Activated T-helper 1 cell treated with anti-CD3 and anti-CD28 coated beads, Interleukin-2, amount 50 U/mL, for 16 hours (primary cell): ENCODE measurements at places on chromosomes 12 and 14.

GRCh38 chr12:107304588-107305532 is 211.5 kb upstream of the CRY1 start:
- DNase-seq = no peak

GRCh38 chr12:53233671-53234121 is 1.7 kb upstream of the RARG start:
- no peak for DNase-seq

DNA sequence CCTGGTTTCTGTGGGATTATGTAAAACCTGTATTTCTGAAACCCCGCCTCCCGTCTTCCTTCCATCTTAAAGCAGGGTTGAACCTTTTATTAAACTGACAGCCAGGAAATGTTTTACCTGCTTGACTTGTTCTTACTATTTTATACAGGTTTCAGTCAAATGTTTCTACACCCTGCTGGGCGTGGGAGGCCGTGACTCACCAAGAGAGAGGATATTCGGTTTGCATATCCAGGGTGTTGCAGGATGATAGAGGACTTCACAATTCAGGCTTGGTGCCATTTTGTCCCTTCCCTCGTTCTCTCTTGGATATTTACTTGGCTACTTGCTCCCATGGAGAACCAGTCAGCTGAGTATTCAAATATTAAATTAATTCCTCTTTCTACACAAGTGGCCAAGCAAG is 69.7 kb downstream of the ARF6 start:
- DNase-seq = no peak

DNA sequence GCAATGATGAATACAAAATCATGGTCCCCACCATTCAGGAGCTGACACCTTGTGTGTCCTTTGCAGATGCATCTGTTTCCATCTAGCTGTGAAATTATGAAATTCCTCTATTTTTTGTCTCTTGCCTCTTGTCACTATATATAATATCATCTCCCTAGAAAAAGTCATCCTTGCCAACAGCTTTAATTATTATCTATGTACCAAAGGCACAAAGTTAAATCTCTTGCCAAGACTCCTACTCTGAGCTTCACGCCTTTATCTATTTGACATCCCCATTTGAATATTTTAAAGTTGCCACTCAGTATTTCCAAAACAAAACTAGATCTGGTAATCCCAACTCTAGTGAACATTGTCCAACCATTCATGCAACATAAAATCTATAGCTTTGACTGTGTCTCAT is 32.0 kb upstream of the PRB2 start:
- no peak for DNase-seq

DNA sequence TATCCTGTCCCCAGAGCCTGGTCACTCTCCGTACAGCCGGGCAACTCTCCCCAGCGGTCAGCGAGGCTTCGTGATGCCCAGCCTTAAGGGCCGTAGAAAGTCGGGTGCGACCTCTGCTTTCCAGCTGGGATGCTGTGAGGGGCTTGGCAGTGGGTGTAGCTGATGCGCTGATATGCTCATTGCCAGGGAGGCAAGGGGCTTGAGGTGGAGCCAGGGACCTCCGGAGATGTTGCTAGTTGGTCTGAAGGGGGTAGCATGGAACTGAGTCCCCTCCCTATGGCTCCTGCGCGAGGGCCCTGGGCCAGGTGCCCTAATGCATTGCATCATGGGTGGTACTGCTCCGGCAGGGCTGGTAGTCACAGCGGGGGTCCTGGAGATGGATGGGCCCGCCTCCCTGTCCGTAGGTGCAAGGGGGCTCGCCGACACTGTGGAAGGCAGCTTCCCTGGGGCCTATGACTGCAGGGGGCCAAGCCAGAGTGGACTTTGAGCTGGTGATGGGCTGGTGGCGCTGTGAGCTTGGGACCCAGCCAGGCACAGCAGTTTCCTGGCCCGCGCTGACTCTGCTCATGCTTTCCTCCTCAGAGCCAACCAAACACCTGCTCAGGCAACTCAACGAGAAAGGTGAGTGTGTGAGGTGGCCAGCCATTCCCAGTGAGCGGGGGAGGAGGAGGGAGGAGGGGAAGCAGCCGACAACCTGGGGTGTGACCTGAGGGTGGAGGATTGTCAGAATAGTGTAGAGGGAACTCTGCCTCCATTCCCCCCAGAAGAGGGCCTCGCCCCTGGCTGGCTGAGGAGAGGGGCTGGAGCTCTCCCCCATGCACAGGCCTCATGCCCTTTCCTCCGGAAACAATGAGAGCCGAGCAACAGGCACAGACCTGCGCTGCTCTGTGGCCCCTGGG is 32.3 kb downstream of the PLEKHG3 start:
- DNase-seq = no peak

- DNase-seq = no peak
Observed at GRCh38 chr12:108479364-108480070, 35.6 kb upstream of the FICD start.

DNA sequence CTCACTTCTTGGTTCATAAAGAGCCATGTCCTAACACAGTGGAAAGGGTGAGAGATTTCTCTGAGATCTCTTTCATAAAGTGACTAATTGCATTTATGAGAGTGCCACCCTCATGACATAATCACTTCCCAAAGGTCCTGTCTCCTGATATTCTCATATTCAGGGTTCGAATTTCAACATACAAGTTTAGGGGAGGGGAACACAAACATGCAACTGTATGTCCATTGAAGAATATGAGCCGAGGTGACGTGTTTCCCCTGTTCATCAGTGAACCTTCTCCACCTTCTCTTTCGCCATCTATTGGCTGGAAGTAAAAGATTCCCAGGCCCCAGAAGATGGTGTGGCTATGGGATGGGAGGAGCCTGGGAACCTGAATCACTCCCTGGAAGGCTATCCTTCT is 354.2 kb upstream of the ATP2B1 start:
- DNase-seq = no peak

GRCh38 chr12:110561471-110562201 is 21.5 kb downstream of the PPTC7 start:
- no peak for DNase-seq

DNA sequence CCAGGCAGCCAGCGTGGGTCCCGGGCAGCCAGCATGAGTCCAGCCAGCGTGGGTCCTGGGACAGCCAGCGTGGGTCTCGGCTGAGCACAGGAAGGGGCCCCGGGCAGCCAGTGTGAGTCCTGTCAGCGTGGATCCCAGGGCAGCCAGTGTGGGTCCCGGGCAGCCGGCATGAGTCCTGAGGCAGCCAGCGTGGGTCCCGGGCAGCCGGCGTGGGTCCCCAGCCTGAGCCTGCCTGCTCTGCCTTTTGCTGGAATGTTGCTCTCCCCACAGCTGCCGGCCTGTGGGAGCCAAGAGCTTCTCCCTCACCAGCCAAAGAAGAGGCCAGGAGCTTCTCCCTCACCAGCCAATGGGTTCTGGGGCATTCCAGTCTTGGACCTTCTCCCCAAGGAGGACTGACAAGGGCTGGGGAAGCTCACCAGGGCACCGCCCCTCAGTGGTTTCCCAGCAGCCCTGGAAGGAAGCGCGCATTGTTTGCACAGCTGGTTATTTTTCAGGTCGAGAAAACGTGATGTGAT is 15.0 kb upstream of the RFLNA start:
- no peak for DNase-seq

GRCh38 chr14:68460541-68460940 is 332.3 kb downstream of the ZFP36L1 start:
- DNase-seq = no peak

DNA sequence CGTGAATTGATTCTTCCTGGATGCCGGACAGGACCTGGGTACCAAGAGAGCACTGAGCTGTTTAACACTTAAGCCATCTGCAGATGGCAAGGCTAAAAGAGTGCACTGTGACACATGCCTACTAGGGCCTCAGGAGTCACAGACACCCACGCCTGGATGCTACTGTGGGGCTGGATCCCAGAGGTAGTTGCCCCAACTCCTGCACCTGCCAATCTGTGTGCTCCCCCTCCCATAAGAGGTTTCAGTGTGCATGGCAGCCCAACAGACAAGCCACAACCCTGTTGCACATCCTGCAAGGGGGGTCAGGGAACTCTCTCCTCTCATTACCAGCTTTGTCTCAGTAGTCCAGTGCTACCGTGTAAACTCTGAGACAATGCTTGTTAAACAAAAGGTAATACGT is 169.0 kb downstream of the CEP128 start:
- no peak for DNase-seq

DNA sequence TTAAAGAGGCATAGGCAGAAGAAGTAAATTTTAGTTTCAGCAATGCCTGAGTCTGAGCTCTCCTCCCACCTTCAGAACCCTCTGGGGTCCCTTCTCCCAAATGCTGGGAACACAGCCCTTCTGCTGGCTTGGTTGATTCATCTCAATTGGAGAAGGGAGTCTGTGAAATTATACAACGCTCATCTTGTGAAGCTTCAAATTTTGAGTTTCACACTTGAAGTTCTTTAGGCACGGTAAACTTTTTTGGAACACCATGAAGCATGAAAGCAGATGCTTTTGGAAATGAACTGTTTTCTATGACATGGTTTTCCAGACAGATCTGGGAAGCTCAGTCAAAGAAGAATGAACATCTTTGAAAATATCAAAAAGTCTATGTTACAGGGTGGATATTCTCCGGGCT is 69.9 kb downstream of the TBK1 start:
- DNase-seq = no peak

- no peak for DNase-seq
Observed at GRCh38 chr14:101604935-101605780, 43.9 kb downstream of the DIO3 start.

- no peak for DNase-seq
Observed at GRCh38 chr12:52284562-52285171, 6.7 kb downstream of the KRT81 start.

DNA sequence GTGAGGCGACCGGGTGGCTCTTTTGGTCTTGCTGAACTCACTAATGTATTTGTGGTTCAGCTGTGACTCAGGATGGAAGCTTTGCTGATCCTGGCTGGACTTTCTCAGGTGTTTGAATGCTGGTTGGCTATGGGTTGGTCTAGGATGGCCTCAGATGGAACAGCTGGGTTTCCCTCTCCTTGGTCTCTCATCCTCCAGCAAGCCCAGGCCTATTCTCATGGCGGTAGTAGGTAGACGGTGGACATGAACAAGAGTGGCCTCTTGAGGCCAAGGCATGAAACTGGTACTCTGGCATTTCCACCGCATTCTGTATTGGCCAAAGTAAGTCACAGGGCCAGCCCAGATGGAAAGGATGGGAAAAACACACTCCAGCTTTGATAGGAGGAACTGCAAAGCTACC is 11.8 kb upstream of the POLR3B start:
- DNase-seq = no peak

- no peak for DNase-seq
Observed at GRCh38 chr12:99282086-99282485, 365.5 kb upstream of the GARIN6 start.

GRCh38 chr14:50910495-50911420 is 33.5 kb downstream of the PYGL start:
- DNase-seq = no peak

DNA sequence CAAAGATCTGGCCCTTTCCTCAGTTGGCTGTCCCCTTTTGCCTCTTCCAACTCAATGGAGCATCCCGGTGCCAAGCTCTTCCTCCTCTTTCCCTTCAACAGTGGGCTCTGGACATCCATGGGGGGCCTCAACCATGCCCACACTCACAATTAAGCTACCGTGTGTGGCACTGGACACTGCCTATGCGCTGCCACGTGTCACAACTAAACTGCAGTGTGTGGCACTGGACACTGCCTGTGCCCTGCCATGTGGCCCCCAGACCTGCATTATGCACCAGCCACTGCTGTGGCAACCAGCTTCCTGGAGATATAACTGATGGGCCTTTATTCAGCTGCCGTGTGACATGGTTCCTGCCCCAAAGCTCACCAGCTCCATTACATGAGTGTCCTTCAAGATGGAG is 179.1 kb downstream of the KCNA5 start:
- DNase-seq = no peak

GRCh38 chr12:81558031-81558430 is 201.1 kb downstream of the PPFIA2 start:
- DNase-seq = no peak
